Large intestine (tissue), 12 donors: ENCODE measurements at places on chromosomes 11 and 22.
A peak's percentile ranks its signal among the peaks of the same experiment; 100 is the strongest.

DNA sequence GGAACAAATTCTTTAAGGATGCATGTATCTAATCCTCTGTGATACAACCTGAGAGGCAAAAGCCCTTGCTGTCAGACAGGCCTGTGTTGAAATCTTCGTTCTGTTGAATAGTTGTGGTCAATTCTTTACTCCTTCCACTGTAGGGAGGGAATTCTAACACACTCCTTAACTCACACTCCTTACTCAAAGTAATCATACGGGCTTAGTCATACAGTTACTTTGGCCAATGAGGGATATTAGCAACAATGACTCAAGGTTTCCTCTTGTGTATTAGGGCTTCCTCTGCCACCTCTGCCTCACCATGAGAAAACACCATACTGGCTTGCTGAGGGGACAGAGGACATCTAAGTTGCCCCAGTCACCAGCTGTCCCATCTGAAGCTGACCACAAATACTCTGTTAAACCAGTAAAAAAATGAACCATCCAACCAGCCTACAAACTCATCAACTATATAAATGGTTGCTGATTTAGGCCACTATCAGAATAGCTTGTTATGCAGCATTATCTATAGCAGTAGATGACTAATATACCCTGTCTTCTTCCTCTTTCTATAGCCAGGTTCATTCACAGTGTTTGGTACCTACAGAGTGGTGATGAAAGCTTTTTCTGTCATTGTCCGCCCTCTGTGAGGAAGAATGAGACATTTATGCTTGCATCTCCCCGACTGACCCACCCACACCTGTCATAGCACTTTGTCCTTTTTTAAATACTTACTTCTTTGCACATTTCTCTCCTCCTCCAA lies 322.8 kb upstream of the SYN3 start:
- no peak overlapping the region for H3K27ac ChIP-seq
- no peaks in the 10 kb centered on the region for H3K27me3 ChIP-seq
- H3K4me3 ChIP-seq, result no peak overlapping the region
- peaks cover 17% of the 10 kb centered on the region for H3K36me3 ChIP-seq
- no peak for DNase-seq
- no peaks in the 10 kb centered on the region for H3K4me1 ChIP-seq

GRCh38 chr11:64084146-64084950 lies 48.6 kb downstream of the FLRT1 start:
- DNase-seq, result no peak
- no peaks in the 10 kb centered on the region for H3K36me3 ChIP-seq
- H3K27me3 ChIP-seq, result no peaks in the 10 kb centered on the region

- no peaks in the 10 kb centered on the region for H3K27me3 ChIP-seq
- H3K36me3 ChIP-seq, result peaks cover 19% of the 10 kb centered on the region
- no peak overlapping the region for H3K27ac ChIP-seq
- DNase-seq, result no peak
These were observed 22.0 kb downstream of the COA4 start for GRCh38 chr11:73854680-73855079.

DNA sequence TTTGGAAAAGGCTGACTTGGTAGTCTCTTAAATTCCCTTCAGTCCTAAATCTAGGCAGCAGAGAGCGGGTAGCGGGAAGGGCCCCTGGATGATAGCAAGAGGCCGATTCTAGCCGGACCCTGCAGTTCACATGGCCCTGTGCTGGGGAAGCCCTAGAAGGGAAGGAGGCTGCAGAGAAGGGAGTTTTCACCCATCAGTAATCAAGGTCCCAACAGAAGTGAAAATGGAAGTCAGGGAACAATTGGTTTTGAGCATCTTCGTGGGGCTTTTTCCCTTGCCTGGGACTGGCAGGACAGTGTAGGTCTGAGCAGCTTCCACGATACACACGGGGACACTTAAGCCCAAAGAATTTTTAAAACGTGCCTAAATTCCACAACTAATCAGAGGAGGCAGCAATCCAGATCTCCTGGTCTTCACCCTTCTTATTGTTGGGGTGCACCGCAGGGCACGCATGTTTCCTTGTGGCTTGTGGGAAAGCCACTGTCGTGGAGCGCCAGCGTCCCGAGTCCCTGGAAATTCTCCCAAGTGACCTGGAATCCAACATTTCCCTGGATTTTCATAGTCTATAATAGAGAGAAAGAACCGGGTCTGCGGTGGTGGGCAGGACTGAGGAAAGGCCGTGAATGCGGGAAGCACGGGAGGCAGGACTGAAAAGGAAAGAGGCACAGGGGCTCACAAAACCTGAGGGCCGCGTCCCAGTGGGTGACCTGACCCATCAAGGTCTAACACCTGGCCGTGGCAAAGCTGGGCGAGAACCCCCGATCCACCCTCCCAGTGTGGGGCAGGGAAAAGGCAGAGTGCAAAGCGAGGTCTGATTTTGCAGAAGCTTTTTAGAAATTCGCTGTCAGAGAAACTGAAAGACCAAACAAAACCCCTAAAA lies 846 bp upstream of the OAF start:
- peak overlapping the region; percentile 81 for H3K27ac ChIP-seq
- peak; percentile 35 for DNase-seq
- H3K4me3 ChIP-seq, result peak overlapping the region; percentile 89
- H3K27me3 ChIP-seq, result no peaks in the 10 kb centered on the region

- DNase-seq, result peak; percentile 31
- H3K4me1 ChIP-seq, result no peaks in the 10 kb centered on the region
- H3K27ac ChIP-seq, result peak overlapping the region; percentile 69
- H3K27me3 ChIP-seq, result no peaks in the 10 kb centered on the region
- H3K4me3 ChIP-seq, result no peak overlapping the region
These were observed 289.1 kb upstream of the SORL1-AS1 start for GRCh38 chr11:121741761-121742361.

- H3K36me3 ChIP-seq, result peaks cover 19% of the 10 kb centered on the region
- H3K4me1 ChIP-seq, result no peaks in the 10 kb centered on the region
- no peaks in the 10 kb centered on the region for H3K27me3 ChIP-seq
- H3K27ac ChIP-seq, result no peak overlapping the region
- no peak for DNase-seq
- H3K4me3 ChIP-seq, result no peak overlapping the region
These were observed 33.2 kb downstream of the TSPAN4 start for GRCh38 chr11:875769-876301.

DNA sequence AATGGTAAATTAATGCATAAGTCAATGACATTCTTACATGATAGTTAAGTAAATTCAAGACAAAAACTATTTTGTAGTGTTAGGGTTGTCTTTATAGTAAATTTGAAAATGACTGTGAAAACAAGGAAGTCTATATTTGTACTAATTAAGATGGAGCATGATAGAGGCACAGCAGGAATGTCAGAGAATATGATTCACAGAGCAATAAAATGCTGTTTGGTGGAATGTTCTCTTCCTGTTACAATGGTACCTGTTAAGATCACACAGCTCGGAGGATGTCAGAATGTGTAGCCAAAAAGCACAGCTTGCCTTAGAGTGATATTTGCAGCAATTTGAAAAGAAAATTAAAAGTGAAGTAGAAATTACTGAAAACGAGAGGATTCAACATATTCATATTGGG lies 2339.7 kb upstream of the RAG2 start:
- no peaks in the 10 kb centered on the region for H3K27me3 ChIP-seq
- H3K4me1 ChIP-seq, result no peaks in the 10 kb centered on the region
- no peaks in the 10 kb centered on the region for H3K36me3 ChIP-seq
- H3K4me3 ChIP-seq, result no peak overlapping the region

DNA sequence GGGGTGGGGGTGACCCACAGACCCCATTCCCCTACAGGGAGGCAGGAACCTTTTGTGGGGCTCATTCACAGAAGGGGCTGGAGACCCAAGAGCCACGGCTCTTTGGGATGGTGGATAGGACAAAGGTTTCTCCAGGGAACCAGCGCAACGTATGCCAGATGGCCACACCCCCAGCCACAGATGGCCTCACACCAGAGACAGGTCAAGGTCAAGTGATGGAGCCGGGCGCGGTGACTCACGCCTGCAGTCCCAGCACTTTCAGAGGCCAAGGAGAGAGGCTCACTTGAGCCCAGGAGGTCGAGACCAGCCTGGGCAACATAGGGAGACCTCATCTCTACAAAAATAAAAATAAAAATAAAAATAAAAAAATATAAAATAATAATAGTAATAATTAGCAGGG lies 17.1 kb upstream of the BRSK2 start:
- no peaks in the 10 kb centered on the region for H3K36me3 ChIP-seq
- DNase-seq, result no peak

GRCh38 chr11:45930951-45931570 lies 8.6 kb downstream of the LARGE2 start:
- peaks cover 38% of the 10 kb centered on the region for H3K36me3 ChIP-seq
- no peaks in the 10 kb centered on the region for H3K27me3 ChIP-seq
- H3K27ac ChIP-seq, result no peak overlapping the region
- no peak for DNase-seq
- H3K4me1 ChIP-seq, result peaks cover 5% of the 10 kb centered on the region

GRCh38 chr11:117319214-117319840 lies 3.3 kb upstream of the BACE1 start:
- no peaks in the 10 kb centered on the region for H3K36me3 ChIP-seq
- H3K4me1 ChIP-seq, result peaks cover 9% of the 10 kb centered on the region
- H3K4me3 ChIP-seq, result no peak overlapping the region
- DNase-seq, result no peak

GRCh38 chr11:13663631-13664071 lies 4.8 kb upstream of the FAR1 start:
- no peaks in the 10 kb centered on the region for H3K4me1 ChIP-seq
- DNase-seq, result no peak
- H3K36me3 ChIP-seq, result no peaks in the 10 kb centered on the region
- no peak overlapping the region for H3K27ac ChIP-seq
- no peaks in the 10 kb centered on the region for H3K27me3 ChIP-seq

GRCh38 chr11:94511932-94512781 lies at the start of gene C11orf97:
TSS of gene C11orf97 (plus strand) at chr11:94512461. CDS start at chr11:94512529, 68 bp downstream.
- H3K4me3 ChIP-seq, result peak within 1 kb of the TSS; percentile 37
- H3K27me3 ChIP-seq, result no peaks in the 10 kb centered on the region
- H3K36me3 ChIP-seq, result no peaks in the 10 kb centered on the region
- DNase-seq, result peak; percentile 37
- peaks cover 11% of the 10 kb centered on the region for H3K4me1 ChIP-seq

- peak overlapping the region; percentile 69 for H3K27ac ChIP-seq
- DNase-seq, result no peak
- H3K4me3 ChIP-seq, result no peak overlapping the region
- peaks cover 21% of the 10 kb centered on the region for H3K4me1 ChIP-seq
- H3K27me3 ChIP-seq, result no peaks in the 10 kb centered on the region
These were observed 22.8 kb downstream of the TCP11L1 start for GRCh38 chr11:33062137-33062536.

DNA sequence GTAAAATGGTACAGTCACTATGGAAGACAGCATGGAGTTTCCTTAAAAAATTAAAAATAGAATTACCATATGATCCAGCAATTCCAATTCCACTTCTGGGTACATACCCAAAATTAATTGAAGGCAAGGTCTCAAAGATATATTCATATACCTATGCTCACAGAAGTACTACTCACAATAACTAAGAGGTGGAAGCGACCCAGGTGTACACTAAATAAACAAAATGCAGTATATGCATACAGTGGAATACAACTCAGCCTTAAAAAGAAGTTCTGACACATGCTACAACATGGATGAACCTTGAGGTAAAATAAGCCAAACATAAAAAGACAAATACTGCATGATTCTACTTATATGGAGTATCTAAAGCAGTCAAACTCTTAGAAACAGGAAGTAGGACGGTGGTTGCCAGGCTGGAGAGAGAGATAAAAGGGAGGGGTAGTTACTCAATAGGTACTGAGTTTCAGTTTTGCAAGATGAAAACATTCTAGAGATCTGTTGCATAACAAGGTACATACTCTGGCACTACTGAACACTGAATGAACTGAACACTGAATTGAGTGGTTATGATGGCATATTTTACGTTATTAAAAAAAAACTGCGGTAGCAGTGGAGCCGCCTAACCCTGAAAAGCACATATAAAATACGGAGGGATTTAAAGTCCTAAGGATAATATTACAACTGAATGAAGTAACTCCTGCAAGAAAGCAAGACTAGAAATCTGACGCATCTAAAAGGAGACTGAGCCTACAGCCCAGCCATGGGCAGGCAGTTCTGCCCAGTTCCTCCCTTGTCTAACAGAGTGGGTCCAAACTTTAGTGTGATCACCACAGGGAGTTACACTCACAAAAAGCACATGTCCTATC lies 12.8 kb downstream of the DGCR2 start:
- no peak overlapping the region for H3K4me3 ChIP-seq
- peak; percentile 56 for DNase-seq
- H3K27me3 ChIP-seq, result no peaks in the 10 kb centered on the region
- peaks cover 8% of the 10 kb centered on the region for H3K4me1 ChIP-seq
- H3K27ac ChIP-seq, result peak overlapping the region; percentile 72

DNA sequence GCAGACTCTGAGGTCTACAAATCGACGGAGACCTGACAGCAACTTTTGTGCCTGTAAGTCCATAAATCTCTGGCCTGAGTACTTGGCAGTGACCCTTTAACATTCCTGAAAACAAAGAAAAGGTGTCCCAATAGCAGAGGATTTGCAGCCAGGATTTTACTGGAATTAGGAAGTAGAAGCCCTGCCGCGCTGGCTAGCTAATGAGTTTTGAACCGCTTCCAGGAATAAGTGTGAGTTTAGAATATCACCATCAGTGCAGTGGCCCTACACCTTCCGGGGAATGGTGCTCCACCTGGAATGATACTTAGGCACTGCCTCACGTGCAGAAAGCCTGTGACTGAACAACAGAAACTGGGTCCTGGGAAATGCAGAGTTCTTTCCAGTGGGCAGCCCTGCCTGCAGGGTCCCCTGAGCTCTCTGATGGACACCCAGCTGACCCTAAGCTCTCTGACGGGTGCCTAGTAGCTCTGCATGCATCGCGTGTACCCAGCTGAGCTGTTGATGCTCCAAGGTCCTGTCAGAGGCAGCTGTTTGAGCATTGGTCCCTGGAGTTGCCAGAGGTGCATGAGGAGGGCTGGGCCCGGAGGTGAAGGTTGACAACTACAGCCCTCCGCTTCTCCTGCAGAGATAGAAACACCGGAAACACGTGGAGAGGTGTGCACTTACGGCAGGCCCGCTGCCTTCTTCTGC lies 380.9 kb downstream of the TBC1D22A start:
- H3K27me3 ChIP-seq, result no peaks in the 10 kb centered on the region
- H3K36me3 ChIP-seq, result no peaks in the 10 kb centered on the region
- DNase-seq, result no peak
- H3K27ac ChIP-seq, result no peak overlapping the region
- no peak overlapping the region for H3K4me3 ChIP-seq
- H3K4me1 ChIP-seq, result no peaks in the 10 kb centered on the region

DNA sequence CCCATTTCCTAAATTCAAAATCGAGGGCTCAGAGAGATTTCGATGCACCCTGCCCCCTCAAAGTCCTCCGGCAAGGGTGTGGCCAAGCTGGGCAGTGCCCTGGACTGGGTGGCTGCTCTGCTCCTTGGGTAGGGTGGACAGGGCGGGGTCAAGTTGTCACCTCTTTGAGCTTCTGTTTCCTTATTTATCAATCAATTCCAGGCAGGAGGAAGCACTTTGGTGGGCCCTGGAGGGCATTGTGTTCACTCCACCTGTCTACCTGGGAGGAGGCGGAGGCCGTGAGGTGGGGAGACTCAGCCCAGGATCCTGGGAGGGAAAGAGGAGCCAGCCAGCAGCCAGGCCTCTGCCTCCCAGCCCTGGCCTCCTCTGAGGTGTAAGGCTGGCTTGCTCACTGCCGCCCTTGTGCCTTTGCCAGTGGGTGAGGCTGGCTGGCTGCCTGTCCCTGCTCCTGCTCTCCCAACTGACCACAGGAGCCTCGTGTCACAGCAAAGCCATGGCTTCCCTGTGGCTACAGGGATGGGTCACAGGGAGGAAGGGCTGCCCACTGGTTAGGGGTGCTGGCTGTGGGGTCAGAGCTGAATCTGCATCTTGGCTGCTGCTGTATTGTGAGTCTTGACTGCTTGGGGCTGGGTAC lies 25.5 kb upstream of the SHISAL1 start:
- H3K36me3 ChIP-seq, result no peaks in the 10 kb centered on the region
- H3K4me1 ChIP-seq, result no peaks in the 10 kb centered on the region
- DNase-seq, result no peak
